ENCODE measurements at places on chromosomes 2 and 18. TPM values are rescaled to one million over a fixed set of nuclear protein-coding genes. Genes with fewer than 3 reads are reported as not detected.

The ADGRF3 gene
- 0.28 TPM for total RNA-seq

DNA sequence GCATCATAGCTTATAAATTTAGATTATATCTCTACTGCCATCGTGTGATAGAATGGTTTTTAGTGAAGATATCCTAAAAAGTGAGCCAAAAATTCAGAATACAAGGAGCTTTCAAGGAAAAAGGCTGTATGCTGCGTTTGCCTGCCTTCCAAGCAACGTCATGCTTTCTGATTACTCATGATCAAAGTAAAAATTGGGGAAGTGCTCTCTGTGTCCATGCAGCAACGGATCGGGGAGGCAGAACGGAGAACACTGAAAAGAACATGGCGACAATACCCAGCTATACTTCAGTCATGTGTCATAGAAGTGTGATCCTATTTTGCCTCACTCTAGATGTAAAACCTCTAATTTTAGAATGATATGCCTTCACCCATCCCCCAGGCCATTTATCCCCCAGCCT lies 185.7 kb downstream of the SUCLG1 start:
- H3K4me3 ChIP-seq = no peak overlapping the region
- no peak overlapping the region for H3K27ac ChIP-seq
- no peaks in the 10 kb centered on the region for H3K4me1 ChIP-seq
- no peaks in the 10 kb centered on the region for H3K27me3 ChIP-seq

GRCh38 chr2:55926246-55926645 lies 2.7 kb upstream of the EFEMP1 start:
- H3K36me3 ChIP-seq = no peaks in the 10 kb centered on the region
- H3K27me3 ChIP-seq = peaks cover 7% of the 10 kb centered on the region
- H3K4me1 ChIP-seq = peaks cover 10% of the 10 kb centered on the region
- no peak overlapping the region for H3K4me3 ChIP-seq
- no peak for DNase-seq

GRCh38 chr18:52953387-52953786 lies 613.4 kb downstream of the DCC start:
- H3K4me3 ChIP-seq = no peak overlapping the region
- no peaks in the 10 kb centered on the region for H3K27me3 ChIP-seq
- H3K4me1 ChIP-seq = no peaks in the 10 kb centered on the region
- no peak for DNase-seq
- H3K27ac ChIP-seq = no peak overlapping the region
